Cortex of kidney (tissue), 1 donor: ENCODE measurements at places on chromosomes 7 and 10.

DNA sequence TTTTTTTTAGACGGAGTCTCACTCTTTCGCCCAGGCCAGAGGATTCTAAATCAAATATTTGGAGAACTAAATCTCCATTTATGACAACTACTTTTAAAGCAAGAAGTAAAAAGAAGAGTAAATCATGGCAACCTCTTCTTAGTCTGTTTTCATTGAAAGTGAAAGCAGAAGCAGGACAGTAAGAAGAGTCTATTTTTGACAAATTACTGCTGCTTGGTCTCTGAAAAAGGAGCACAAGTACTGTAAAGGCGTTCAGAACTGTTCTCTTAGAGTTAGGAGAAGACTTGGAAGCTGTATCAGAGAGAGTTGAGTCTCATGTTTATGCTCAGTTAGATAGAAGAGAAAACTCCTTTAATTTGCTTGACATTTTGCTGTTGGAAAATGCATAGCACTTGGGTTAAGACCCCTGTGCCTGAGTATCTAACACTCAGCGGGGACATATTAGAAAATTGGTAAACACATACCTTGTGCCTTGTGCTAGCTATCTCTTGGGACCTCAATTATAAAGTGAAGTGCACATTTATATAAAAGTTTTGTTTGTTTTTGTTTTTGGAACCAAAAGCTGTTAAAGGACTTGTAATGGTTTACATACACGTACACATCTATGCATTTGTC, 433.0 kb downstream of the ANKRD7 start:
- DNase-seq, result no peak

GRCh38 chr7:106736508-106737201, 75.7 kb upstream of the CCDC71L start:
- no peak for DNase-seq

DNA sequence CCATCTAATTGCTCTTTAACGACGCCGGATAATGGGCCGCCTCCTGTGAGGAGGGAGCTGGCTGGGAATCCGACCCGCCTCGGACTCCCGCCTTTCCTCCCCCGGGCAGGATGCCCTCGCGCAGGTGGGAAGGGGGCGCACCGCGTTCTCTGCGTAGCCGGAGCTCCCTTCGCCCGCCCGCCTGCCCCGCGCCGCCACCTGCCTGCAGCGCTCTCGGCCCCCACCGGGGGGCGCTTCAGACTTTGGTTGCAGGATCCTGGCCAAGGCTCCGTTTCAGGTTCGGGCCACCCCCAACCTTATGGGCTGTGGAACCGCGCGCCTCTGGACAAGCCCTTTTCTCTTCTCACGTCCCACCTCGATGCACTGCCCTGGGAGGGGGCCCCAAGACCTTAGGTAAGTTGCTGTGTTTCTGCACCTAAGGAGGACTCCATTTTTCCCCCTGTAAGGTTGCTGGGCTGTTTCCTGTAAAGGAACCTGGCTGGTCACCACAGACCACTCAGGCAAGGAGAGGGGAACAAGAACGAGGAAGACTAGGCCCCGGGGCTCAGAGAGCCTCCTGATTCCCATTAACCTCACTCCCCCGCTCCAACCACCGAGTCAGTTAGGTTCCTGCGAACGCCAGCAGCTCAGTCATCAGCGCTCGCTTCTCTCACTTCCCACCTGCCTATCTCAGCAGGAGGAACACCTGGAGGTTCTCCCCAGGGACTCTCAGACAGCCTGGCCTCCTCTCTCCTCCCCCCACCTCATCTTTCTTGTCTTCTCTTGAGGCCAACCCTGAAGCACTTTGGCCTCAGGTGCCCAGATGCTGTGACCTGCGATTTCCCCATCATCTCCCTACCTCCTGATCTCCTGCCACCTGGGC, 11.3 kb upstream of the KAZALD1 start:
- no peak for DNase-seq

- DNase-seq, result no peak
Measured at GRCh38 chr10:69327463-69328379, 49.4 kb downstream of the HK1 start.

- no peak for DNase-seq
Measured at GRCh38 chr10:127013211-127013656, 108.0 kb downstream of the DOCK1 start.

DNA sequence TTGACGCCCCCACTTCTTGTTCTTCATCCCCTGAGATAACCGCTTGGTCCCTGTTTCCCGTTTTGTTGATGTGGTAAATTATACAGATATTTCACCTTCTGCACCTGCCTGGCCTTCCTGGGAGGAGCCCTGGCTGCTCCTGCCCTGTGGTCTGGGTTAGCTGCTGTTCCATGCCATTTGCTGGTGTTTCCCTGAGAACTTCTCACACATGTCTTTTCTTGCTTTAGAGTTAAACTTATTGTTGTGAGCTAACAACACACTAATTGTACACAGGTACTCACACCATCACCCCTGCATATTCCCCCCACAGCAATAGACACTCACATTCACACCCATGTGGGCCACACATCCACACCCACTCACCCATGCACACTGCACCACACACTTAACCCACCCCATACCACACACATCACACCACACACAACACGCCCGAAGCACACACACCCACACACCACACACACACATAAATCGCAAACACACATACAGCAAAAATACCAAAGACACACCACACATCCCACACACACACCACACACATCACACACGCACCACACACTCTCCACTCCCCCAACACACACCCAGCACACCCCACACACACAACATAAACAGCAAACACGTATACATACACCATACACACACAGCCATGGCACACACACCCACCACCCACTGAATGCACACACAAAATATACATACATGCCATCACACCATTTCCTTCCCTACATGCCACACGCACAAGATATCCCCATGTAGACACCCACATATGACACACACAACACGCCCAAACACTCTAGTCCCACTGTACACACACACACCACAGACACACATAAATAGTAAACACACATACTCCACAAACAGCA, 19.4 kb upstream of the ANTXRL start:
- DNase-seq, result no peak

- no peak for DNase-seq
Measured at GRCh38 chr7:70886547-70886946, 245.4 kb upstream of the GALNT17 start.

DNA sequence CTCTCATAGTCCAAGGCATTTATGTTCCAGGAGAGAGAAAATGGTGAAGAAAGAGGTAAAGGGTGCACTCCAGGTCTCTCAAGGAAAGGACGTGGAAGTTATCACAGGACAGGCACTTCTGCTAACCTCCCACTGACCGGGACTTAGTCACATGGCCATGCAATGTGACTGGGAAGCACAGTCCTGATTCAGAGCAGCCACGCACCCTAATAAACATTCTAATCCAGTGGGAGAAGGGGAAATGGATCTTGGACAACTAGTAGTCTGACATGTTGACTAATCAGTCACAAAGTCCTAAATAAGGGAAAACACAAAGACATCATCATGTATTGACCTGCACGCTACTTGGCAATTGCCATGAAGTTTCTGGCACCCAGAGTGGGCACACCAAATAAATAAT, 417.5 kb upstream of the ZMIZ1 start:
- DNase-seq, result no peak

DNA sequence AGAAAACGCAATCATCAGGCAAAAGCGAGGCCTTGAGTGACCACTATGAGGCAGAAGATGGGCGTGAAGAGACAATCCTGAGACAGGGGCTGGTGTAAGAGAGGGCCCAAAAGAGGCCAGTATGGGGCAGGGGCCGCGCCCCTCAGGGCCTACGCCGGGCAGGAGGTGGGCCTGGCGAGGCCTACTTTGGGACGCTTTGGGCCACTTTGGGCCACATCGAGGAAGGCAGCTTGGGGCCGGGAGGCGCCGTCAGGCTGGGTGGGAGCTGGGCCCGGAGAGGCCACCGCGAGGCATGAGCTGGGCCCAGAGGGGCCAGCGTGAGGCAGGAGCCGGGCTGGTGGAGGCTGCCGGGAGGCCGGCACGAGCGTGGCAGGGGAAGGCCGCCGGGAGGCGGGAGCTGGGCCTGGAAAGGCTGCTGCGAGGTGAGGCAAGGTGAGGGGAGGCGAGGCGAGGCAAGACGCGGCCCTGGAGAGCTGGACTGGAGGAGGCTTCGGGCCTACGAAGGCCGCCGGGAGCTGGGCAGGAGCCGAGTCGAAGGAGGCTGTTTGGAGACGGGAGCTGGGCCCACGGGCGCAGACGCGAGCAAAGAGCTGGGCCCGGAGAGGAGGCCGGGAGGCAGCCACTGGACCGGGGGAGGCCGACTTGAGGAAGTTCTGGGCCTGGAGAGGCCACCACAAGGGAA, 171.3 kb downstream of the TPST1 start:
- no peak for DNase-seq

- DNase-seq, result no peak
Measured at GRCh38 chr10:26555719-26556368, 117.7 kb downstream of the APBB1IP start.

GRCh38 chr7:97845622-97846203, 26.5 kb downstream of the ASNS start:
- no peak for DNase-seq
